AG09309 (cell line): ENCODE measurements at places on chromosomes 3 and 15.
A peak's percentile ranks its signal among the peaks of the same experiment; 100 is the strongest.

GRCh38 chr3:31227131-31227562 is 305.6 kb upstream of the STT3B start:
- DNase-seq: no peak

GRCh38 chr3:147423798-147424580 is 14.8 kb downstream of the ZIC1 start:
- DNase-seq: no peak

GRCh38 chr15:64070965-64071851 is 22.4 kb downstream of the CIAO2A start:
- DNase-seq: peak; percentile 46

DNA sequence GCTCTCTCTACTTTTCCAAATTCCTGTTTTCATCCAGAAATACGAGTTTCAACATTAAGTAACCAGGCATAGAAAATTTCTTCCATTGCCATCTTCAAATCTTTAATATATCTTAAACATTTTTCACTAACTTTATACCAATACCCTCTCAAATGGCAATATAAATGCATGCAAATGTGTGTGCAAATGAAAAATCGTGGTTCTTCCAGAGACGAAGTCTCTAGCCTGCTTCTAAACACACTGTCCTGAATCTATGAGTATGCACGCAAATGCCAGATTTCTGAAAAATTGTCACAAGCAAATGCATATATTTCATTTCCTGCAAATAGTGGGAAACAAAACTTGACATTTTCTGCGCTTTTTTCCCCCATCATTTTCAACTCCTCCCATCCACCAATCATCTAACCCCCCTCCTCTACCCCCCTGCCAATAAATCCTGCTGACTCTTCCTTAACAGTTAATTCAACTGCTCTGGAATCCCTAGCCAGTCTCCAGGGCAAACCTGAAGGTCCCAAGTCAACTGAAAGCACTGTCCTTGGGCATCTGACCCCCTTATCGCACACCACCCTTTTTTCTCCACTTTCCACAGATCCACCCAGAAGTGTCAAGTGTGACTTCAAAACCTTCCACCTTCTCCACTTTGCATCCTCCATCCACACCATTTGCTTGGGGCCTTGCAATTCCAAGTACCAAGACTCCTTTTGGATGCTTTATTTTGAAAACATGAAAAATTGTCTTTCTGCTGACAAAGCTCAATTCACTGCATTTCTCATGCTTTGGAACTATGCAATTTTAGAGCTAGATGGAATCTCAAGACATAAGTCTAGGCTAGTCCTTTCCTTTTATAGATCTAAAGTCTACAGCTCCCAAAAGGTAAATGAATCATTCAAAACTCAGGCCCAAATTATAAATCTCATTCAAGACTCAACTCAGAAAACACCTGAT is 144.7 kb downstream of the OSBPL10 start:
- no peak for DNase-seq

DNA sequence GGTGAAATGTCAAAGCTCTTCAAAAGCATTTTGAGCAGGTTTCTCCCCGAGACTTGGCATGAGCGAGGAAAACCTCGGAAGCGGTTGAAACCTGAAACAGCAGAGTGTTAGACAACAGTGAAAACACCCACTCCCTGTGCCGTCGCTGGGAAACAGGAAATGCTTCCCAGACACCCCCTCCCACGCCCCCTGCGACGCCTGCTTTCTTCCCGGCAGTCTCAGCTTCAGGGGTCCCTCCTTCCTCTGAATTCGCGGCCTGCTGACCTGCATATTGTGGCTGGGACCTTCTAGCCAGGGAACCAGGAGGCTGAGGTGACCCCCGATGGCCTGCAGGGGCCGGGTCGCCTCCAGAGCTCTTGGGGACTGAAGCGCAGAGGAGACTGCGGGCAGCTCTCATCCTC is 250.6 kb upstream of the LYSMD4 start:
- no peak for DNase-seq

DNA sequence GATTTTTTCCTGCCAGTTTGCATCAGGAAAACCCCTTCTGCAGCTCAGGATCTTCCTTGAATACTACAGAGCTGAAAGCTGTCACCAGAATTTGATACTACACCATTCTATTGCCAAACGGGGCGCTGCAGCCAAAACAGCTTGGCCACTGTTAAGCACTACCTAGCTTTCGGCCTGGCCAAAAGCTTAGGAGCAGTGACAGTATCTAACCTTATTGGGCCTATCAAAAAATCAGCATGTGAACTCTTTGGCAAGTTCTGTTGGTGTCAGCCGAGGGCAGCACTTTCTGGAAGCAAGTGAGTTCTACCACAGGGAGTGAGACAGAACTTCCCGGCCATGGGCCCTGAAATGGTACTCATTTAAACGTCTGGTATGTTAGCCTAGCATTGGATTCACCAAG is 16.1 kb upstream of the GYG1 start:
- no peak for DNase-seq

- peak; percentile 82 for DNase-seq
These were observed 274 bp upstream of the ZCWPW2 start for GRCh38 chr3:28348265-28348628.

- DNase-seq: no peak
These were observed 37.1 kb downstream of the SEC22C start for GRCh38 chr3:42544492-42545283.

DNA sequence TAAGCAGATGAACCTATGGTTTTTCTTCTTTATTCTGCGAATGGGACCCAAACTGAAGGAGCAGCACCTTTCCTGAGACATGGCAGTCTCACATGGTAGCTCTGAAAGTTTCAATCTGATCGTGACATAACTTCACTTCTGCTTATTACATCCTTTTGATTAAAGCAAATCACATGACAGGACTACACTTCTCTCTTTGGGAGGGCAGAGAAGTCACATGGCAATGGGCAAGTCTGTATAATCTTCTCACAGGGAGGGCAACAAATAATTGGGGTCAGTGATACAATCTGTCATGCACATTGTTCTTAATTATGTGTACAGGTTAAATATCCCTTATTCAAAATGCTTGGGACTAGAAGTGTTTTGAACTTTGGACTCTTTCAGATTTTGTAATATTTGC is 21.6 kb downstream of the NCBP2 start:
- no peak for DNase-seq

- no peak for DNase-seq
These were observed 74.2 kb downstream of the CRTC3 start for GRCh38 chr15:90603893-90604292.
